Hematopoietic multipotent progenitor cell treated with erythropoietin and hydrocortisone succinate and interleukin-3 and kit ligand, for 4 days (in vitro differentiated cells): ENCODE measurements at places on chromosomes 2 and 18.

DNA sequence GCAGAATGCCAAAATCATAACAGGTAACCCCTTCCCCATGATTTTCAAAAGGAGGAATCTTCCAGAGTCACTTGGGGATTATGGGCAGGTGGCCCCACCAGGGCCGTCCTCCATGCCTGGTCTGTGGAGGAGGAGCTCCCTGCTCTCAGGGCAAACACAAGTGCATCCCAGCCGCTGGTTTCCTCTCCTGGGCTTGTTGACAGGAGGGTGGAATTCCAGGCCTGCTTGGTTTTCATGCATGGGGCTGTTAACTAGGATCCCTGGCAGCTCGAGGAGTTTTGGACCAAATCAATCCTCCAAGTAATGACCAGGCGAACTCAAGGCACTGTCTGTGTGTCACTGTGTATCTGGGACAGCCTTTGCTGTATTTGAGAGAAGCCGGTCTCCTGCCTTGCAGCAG, 45.3 kb downstream of the FOSL2 start:
- no peak for DNase-seq

DNA sequence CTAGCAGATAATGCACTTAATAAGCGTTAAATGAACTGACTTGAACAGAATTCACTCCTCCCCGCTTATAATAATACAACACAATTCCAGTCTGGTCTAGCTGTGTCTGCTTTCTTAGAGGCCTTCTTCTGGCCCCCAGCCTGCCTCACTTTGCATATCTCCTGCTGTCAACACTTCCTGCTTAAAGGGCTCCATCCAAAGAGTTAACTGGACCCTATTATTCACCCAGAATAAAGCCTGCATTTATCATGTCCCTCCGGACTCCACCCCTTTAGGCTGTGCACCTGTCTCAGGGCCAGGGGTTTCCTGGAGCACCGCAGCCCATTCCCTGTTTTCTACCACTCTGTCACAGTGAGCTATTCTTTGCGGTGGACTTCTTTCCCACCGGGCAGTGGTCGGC, 292.8 kb upstream of the FBXO11 start:
- DNase-seq = no peak

DNA sequence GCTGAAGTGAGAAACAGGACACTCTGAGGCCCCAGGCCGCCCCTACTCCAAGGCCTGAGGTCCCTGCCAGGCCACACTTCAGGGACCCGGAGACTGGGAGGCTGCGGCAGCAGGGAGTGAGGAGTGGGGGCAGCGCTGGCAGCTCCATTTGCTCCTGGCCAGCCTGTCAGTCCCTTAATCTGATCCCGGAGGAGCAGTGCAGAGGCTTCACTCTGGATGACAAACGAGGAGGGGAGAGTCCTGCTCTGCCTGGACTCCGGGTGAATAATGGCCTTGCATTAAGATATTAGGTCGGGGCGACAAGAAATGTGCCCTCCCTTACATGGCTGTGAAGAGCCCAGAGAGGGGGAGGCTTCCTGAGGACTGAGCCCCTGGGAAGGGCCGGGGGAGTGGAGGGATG, 14.3 kb upstream of the PRSS56 start:
- DNase-seq = no peak

DNA sequence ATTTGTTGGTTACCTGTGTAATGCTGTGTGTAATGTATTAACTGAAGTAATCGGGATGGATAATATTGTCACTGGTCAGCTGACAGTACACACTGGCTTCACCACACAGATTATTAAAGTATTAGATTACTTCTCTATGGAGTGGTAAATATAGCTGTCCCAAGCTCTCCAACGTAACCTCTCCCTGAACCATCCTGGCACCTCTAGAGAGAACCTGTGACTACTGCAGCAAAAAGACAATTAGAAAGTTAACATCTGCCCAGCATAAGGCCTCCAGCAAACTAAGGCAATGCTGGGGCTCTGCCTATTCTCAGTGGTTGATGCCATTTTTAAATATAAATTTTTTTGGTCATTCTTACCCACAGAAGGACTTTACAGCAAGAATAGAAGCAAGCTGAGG, 351.3 kb downstream of the GPD2 start:
- DNase-seq = no peak

DNA sequence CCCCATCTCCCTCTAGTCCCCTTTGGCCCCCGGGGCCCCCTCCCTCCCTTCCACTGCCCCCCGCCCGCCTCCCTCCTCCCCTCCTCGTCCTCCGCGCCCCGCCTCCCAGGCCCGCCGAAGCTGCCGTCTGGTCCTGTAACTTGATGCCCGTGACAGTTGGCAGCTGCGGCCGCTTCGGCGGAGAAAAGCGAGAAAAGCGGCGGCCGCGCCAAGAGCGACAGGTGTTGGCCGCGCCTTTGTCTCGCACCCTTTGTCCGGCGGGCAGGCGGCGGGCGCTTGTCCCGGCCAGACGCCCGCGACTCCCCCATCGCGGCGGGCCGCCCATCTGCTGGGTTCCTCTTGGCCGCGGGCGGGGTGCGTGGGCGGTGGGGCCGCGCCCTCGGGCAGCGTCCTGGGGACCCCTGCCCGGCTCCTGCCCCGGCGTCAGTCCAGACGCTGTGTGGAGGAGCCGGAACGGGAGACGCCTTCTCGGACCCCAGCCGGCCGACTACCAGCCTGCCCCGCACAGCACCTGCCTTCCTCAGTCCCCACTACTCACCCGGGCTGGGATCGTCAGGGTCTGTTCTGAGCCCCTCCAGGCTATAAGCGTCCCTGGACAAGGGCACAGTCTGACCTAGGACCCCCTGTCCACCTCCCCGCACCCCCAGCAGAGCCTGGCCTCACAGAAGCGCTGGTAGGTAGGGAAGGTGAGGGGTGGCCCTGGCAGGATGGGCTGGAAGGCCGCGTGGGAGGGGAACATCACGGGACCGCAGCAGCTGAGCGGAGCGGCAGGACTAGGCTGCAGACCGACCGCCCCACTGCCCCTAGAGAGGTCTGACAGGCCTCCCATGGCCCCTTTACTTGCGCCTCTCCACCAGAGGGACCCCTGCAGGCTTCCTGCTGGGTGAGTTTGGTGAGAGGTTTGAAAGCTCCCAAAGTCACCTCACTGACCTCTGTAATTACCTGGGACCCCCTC, 1.2 kb upstream of the HES6 start:
- peak; percentile 67 for DNase-seq

- DNase-seq = no peak
Observed at GRCh38 chr2:113711851-113712250, 44.6 kb downstream of the SLC35F5 start.

DNA sequence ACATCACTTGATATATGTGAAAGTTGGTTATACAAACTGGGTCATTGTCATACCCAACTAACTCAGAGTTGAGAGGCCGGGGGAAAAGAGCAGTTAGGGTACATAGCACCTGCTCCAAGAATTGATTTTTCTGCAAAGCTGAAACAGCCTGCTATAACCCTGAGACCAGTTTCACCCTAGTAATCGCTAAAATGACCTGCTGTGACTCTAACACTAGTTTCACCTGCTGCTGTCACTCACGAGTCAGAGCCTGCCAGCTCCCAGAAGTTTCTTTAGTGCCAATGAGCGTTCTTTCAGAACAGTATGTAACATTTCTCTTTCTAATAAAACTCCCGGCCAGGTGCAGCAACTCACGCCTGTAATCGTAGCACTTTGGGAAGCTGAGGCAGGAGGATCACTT, 28.0 kb downstream of the SRSF7 start:
- DNase-seq = no peak

DNA sequence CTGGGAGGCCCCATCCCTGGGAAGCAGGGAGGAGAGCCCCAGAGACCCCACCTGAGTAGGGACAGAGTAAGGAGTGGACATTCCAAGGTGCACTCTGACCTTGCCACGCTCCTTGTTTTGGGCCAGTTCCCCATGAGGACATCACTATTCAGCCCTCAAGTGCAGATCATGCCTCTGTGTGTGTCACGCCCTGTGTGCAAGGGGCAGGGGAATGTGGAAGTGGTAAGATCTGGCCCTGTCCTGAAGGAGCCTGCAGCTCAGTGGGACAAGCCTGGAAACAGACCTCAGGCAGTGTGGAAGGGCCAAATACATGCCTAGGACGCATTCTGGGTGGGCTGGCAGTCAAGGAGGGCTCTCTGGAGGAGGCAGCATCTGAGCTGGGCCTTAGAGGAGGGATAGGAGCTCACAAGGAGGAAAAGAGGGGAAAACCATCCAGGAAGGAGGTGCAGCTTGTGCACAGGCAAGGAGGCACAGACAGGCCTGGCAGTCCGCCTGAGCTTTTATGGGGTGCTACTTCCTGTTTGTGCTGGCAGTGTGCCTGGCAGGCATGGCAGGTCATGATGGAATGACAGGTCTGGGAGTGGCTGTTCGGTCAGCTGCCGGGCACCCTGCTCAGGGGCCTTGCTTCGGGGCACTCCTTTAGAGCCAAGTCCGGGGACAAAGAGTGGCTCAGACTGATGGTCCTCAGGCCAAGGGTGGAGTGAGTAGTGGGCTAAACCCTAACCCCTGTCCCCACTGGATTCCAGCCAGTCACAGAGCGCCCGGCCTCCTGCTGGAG, 3.3 kb downstream of the KLHL30 start:
- peak; percentile 80 for DNase-seq

DNA sequence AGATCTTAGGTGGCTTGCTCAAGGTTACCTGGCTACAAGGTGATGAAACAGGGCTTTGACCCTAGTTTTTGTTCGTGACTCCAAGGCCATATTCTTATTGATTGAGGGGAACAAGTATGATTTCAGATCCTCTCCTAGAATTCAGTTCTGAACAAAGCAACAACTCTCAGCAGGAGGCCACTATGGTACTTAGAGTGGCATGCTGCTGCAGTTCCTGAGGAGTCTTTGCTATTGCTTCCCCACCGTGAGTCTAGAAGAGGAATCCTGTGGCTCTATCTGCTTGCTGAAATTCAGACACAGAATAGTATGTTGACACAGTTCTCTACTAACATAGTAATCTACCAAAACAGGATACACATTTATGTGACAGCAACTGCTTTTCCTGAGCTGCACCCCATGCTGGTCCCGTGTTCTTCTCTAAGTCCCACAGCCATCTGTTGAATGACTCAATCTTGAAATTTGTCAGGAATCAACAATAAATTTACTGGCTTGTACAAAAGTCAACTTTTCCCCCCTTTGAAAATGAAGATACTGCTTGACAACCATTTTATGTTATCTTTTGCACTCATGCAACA, 4.1 kb downstream of the TGFBRAP1 start:
- peak; percentile 88 for DNase-seq

DNA sequence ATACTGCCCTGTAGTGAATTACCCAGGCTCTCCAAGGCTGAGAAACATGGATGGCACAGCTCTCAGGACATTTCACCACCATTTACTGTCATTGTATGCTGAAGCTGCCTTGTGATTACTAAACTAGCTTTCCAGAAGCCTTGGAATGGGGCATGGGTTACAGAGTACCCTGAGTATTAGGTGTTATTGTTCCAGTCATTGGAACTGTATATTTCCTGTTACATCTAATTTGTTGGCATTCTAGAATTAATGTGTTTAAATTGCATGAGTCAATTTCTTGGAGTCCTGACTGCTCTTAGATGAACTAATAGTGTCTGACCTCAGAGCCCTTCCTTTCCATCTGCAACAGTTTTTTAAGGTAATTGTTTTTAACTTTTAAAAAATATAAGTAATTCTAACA, 9.0 kb downstream of the DGUOK start:
- DNase-seq = no peak

DNA sequence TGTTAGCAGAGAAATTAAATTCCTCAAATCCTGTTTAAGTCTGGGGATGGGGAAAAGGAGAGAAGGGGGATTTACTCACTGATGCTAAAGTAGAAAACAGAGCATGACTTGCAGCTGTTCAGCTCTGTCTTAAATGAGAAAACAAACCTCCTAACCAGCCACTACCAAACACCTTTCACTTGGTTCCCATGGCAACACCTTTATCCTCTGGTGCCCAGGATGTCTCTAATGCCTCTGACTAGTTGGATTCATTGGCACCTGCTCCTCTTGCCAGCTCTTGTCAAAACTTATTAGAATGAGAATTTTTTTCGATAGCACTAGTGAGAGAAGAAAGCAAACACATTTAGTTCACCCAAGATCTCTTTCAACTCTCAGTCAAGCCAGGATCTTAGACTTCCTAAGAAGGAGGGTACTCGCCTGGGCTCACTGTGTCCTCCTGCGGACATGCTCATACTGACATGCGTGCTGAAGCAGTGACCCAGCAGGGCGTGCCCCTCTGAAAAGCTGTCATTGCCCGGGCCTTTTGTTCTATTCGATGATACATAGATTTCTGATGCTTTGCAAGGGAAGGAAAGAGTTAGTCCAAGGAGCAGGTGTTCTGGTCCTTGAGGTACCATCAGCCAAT, 656.0 kb upstream of the CELF4 start:
- DNase-seq = no peak
